ENCODE measurements at places on chromosomes 5 and 9. TPM values are rescaled to one million over a fixed set of nuclear protein-coding genes. Genes with fewer than 3 reads are reported as not detected.

GRCh38 chr5:90387508-90387907 lies 22.0 kb downstream of the CETN3 start:
- no peaks in the 10 kb centered on the region for H3K4me1 ChIP-seq
- no peak overlapping the region for H3K4me3 ChIP-seq
- DNase-seq: peak; percentile 7
- H3K27ac ChIP-seq: no peak overlapping the region

DNA sequence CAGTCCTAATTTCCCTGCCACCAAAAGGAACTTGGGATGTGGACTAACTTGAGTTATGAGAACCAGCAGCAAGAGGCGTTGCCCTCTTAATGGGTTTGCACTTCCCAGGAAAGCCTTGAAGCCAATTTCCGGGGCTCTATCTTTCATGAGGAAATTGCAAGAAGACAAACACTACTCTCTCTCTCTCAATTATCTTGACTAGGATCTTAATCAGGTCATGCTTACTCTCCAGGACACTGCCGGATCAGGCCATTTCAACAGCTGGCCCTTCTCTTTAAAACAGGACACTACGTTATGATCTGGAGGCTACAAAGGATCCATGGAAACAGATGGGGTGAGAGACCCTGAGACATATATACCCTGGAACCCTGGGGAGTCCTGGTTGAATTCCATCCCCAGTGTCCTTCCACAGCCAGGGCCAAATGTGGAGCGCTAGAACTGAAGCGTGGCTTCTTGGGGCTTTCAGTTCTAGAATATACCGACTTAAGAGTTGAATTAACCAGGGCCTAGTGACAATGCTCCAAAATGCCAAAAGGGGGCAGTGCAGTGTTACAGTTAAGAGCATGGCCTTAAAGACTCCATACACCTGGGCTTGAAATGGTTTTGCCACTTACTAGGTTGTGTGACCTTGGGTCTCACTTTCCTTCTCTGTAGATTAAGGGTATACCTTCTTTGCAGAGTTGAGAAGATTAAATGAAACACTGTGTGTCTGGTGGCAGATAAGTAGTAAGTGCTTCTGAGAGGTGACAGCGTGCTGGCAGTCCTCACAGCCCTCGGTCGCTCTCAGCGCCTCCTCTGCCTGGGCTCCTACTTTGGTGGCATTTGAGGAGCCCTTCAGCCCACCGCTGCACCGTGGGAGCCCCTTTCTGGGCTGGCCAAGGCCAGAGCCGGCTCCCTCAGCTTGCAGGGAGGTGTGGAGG lies 21.1 kb downstream of the FAM219A start:
- no peak overlapping the region for H3K4me3 ChIP-seq
- no peaks in the 10 kb centered on the region for H3K4me1 ChIP-seq
- H3K27me3 ChIP-seq: no peaks in the 10 kb centered on the region
- H3K36me3 ChIP-seq: no peaks in the 10 kb centered on the region
- peak; percentile 35 for DNase-seq

GRCh38 chr5:87752362-87752761 lies 339.6 kb upstream of the CCNH start:
- H3K4me1 ChIP-seq: no peaks in the 10 kb centered on the region
- H3K4me3 ChIP-seq: no peak overlapping the region
- no peak for DNase-seq
- H3K36me3 ChIP-seq: no peaks in the 10 kb centered on the region
- H3K27ac ChIP-seq: no peak overlapping the region
- H3K27me3 ChIP-seq: no peaks in the 10 kb centered on the region

GRCh38 chr5:172243302-172243701 lies 40.3 kb downstream of the UBTD2 start:
- no peaks in the 10 kb centered on the region for H3K36me3 ChIP-seq
- H3K4me1 ChIP-seq: no peaks in the 10 kb centered on the region
- no peak overlapping the region for H3K4me3 ChIP-seq
- H3K27me3 ChIP-seq: peaks cover 12% of the 10 kb centered on the region
- DNase-seq: no peak

The CCNO gene
- total RNA-seq: 3.2 TPM
